ENCODE measurements at places on chromosomes 4 and X.

GRCh38 chr4:184648313-184649025 lies 778 bp downstream of the CASP3 start:
- peak; percentile 36 for DNase-seq

- DNase-seq, result no peak
These were observed 46.6 kb downstream of the ANKRD17 start for GRCh38 chr4:73211968-73212367.

- DNase-seq, result no peak
These were observed 47.6 kb upstream of the FGG start for GRCh38 chr4:154660052-154660451.

GRCh38 chr4:133129237-133129636 lies 19.9 kb upstream of the PCDH10 start:
- no peak for DNase-seq

- DNase-seq, result no peak
These were observed 52.3 kb upstream of the KLF3 start for GRCh38 chr4:38611676-38612075.

DNA sequence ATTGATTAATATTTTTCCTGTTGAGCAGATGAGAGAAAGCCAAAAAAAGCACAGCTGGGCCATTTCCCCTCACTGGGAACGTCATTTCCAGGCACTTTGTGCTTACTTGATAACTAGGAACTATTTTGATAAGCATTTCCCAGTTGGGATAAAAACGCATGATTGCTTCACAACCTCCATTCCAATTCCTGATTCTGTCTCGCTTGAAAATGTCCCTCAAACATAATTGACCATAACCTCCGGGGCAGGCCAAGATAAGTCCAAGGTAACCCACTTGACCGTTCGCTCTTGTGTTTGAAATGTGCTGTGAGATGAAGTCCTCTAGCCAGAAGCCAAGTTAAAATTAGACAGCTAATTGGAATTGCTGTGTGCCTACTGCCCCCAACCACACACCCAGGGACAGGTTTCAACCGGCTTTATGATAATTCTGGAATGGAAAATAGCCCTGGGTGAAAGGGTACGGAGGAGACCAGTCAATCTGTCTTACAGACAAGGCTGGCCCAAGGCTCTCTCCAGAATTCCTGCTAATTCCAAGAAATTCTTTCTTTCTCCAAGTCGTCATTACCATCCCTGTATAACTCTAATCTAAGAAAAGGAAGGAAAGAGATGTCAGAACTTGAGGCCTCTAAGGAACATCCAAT lies 137.1 kb downstream of the MID1 start:
- no peak for DNase-seq

DNA sequence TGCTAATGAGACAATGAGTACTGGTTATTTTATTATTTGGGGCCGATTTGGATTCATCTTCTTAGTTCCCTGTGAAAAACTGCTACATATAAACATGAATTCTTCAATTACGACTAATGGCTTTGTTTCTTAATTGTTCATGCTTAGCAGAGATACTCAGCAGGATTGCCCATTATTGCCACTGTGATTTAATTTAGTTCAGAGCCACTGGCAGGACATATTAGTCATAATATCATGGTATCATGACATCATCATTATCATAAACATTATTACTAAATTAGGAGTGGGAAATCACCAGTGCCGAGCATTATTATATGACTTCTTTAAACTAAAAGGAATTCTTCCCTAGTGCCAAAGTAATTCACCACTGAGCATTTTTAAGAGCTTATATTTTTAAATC lies 201.4 kb downstream of the SPOCK3 start:
- peak; percentile 55 for DNase-seq

- DNase-seq, result peak; percentile 52
These were observed 80.1 kb downstream of the ANAPC4 start for GRCh38 chr4:25457053-25457715.

DNA sequence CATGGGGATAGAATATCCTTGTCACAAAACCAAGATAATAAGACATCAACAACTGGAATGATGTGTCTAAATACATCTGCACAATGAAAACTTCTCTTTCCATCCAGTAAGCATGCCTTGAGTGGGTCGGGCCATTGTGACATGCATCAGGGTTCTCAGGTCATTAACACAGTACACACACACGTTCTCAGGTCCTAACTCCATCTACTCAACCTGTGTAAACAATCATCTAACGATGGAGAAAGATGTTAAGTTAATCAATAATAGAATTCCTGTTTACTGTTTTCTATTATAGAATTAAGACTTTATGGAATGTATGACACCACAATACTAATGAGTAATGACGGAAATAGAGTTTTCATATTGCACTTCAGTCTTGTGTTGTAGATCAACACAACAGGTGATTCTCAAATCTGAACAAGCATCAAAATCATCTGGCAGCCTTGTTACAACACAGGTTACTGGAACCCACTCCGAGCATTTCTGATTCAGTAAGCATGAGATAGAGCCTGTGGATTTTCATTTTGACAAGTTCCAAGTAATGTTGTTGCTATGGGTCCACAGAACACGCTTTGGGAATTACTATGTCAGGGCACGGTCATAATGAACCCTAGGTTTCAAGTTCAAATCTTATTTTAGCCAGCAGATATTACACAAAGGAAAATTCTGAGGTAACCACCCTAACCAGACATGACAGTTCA lies 315.8 kb upstream of the TEX13C start:
- no peak for DNase-seq

- peak; percentile 75 for DNase-seq
These were observed 92.7 kb downstream of the CBLL2 start for GRCh38 chrX:22365460-22365859.
